ENCODE measurements at places on chromosomes 4 and X.

- ATAC-seq = no peak
These were observed 142.1 kb upstream of the FTHL17 start for GRCh38 chrX:31213941-31214340.

DNA sequence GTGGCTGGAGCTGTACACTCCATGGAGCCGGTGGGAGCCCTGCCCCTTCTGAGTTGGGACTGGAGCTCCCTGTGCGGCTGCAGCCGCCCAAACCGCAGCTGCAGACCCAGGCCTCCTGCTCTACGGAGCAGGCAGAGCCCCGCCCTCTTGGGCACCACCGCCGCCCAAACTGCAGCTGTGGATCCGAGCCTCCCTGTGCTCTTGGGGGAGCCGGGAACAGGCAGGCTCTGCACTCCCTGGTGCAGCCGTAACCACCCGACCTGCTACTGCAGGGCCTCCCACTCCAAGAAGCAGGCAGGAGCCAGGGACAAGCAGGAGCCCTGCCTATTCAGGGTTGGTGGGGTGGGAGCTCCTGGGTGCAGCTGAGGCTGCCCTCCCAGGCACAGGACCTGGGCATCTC is 237.5 kb upstream of the ATP6AP2 start:
- no peak for ATAC-seq

DNA sequence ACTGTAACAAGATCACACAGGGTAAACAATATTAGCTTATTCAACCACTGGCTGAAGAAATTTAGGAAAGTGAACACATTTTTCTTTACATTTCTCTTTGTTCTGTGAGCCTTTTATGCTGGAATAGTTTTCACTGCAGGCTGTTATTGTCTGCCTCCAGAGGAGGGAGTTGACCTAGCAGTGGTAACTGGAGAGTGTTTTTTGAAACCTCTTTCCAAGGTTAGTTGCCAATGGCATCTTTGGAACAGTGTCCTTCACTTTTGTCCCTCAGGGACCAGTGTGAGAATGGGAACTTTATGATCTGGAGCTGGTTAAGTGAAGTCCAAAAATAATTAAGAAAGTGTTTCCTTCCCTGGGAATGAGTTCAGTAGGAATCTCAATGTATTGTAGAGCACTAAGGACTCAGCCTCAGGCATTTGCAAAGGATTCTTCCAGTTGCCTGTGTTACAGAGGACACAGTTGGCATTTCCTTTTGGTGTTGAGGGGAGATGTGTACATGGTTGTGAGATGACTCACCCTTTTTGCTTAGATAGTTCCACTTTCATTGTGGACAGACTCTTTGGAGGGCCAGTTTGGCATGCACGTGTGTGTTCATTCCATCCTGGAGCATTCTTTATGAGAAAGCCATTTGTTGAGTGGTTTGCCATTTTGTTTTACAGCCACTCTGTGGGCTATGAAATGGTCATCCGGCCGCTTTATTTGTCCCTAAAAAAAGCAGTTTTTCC is 61.3 kb downstream of the AR start:
- no peak for ATAC-seq

DNA sequence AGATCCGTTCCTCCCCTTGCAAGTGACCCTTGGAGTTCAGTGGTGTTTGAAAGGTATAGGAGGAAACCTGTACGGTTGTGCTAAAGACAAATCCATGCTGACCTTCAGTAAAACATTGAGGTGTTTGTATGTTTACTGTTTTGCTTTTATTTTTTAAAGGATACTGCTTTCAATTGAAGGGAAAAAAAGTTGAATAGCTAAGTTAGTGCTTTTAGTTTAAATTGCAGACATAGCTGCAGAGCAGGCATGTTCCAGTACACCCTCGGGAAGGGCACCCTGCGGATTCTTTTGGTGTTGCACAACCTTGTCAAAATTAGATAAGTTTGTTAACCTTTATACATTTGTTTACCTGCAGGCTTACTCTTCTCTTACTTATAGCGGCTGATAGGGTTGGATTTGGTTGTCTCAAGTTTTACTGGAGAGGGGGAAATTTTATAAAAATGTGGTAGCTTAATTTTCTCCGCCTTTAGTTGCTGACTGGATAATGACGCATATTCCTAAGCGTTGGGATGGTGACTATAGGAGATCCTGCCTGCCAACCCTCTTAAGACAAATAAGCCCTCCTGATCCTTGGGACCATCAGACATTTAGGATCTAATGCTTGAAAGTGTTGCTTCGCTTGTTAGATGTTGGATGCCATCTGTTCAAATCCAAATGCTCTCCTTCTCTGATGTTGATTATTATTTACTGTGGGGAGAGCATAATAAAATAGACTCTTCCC is 2.0 kb downstream of the RAPGEF2 start:
- no peak for ATAC-seq

DNA sequence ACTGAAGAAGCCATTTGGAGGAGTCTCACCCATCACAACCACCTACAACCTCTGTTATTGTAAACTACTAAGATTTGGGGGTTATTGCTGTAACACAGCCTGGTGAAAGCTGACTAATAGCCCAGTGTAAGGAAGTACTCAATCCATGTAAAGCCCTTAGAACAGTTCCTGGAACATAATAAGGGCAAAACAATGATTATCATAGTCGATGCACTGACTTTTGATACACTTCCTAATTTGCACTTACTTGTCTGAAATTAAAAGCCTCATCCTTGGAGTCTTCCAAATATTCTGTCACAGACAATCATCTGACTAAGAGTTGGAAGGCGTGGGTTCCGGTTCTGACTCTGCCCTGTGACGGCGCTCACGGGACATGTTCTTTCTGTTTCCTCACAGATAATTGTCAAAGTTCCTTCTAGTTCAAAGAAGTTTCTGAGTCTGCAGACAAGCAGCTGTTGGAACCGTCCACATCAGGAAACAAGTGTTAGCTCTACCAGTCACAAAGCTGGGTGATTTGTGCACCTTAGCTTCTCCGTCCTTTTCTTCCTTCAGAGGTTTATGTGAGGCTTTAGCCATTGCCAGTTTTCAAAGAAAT is 33.4 kb upstream of the RASGEF1B start:
- peak; percentile 75 for ATAC-seq

GRCh38 chr4:7649741-7650531 is 215.2 kb upstream of the PSAPL1 start:
- ATAC-seq = no peak

DNA sequence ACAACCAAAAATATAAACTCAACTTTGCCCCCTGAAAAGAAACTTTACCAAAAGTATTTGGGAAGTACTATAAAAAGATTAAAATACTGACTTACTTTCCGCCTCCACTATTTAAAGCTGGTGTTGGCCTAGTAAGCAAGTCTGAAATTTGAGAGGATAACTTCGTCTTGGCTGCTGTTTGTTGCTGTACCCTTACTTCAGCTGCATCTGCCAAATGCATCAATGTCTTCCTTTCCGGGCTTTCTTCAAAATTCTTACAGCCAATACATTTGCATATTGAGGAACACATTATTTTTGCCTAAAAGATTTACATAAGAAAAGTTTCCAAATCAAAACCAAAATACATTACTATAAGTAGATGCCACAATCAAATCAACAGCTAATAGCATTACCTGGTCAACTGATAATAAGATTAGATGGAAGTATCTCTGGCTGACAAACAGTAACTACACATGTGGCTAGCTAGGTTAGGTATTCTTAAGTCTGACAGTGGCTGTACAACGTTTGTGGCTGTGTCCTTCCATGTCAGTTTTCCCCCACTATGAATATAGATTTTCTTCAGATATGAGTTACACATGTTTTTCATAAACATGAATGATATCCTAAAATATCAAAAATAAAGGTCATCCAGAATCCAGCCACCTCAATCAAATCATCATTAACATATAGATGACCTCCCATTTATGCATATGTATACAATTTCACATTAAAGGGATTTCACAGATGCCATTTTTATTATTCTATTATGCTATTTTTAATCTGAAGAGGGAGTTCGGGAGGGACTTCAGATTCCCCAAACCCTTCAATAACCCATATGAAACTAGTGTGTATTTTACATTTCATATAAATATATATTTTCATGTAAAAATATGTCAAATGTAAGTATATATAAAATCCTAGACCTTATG is 30.6 kb downstream of the THAP9 start:
- ATAC-seq = no peak

DNA sequence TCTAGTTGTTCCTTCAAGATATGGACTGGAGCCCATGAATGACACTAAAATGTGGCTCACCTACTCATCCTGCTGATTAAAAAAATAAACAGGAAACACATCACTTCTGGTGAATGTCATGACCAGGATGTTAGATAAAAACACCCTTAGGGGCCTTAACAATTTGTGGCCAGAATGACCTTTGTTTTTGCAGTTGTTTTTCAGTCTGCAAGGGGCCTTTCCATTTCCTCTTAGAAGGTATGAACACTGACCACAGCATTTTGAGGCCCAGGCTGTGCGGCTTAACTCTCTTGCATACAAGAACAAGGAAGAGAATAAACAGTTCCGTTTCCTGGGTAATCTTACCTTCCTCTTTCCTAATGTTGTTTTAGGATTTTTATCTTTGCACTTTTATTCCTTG is 113.2 kb downstream of the IL1RAPL2 start:
- no peak for ATAC-seq

DNA sequence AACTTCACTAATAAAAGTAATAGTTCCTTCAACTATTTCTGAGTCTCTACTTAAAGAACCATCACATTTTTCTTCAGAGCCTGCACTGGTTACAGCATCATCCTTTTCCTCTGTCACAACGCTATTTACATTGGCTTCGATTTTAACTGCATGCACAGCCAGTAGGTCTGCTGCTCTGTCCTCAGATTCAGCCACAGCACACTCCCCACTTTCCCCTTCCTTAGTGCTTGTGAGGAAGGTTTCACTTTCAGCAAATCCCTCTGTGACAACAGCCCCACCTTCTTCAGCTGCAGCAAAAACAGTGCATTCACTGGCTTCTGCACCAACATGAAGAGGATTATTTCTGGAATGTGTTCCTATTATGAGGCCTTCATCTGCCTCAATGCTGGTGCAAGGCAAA is 25.7 kb downstream of the BOD1L1 start:
- ATAC-seq = no peak

DNA sequence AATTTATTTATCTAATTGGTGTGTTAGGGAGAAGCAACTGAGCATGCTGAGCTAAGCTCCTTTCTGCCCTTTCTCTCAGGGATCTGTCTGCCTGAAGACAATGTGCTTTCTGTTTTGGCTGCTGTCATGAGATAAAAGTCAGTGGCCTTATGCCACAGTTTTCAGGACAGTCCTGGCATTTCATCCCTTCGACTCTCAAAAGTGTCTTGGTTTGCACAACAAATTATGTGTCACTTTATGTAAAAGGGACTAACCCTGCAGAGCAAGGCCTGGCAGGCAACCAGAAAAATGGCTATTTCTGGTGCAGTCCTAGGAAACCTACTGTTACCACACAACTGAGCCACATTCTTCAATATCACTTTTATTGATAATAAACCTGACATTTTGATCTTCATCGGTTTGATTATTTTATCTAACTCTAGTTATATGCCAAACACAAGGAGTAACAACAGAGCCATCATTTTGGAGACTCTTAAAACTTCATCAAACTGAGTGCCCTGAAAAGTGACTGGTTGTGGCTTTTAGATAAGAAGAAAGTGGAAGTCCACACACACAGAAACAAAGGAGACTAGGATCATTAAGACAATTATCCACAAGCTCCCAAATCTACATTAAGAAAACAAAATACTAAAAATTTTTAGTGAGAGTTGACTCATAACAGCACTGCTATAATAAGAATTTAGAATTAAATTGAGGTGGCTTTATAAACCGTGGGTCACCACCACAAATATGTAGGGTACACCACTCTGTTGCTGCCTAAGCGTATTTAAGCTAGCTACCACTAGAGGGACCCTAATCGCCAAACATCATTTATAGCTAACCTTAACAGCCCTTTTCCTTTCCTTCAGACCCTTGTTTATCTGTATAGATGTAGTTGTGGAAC is 95.9 kb upstream of the PTPN13 start:
- no peak for ATAC-seq

- no peak for ATAC-seq
These were observed 4.4 kb upstream of the STAP1 start for GRCh38 chr4:67554096-67554495.

- peak; percentile 49 for ATAC-seq
These were observed 93.6 kb upstream of the RASGEF1B start for GRCh38 chr4:81565142-81565870.
